Calu3 (cell line): ENCODE measurements at places on chromosomes 13 and 19. TPM values are rescaled to one million over a fixed set of nuclear protein-coding genes. Genes with fewer than 3 reads are reported as not detected.

Gene NLRP11
- total RNA-seq, result 0.22 TPM in 1 of 2 replicates, not detected in the other

Gene CKM
- not detected in 2 replicates for total RNA-seq

Gene CERS1
- total RNA-seq, result 3.6 and 4.4 TPM in 2 replicates

Gene GPC6
- not detected in 2 replicates for total RNA-seq

Gene ECSIT
- total RNA-seq, result 19.3 and 22.1 TPM in 2 replicates

Gene THSD8
- 14.0 and 16.1 TPM in 2 replicates for total RNA-seq

Gene OR7A5
- total RNA-seq, result not detected in 2 replicates

Gene PRODH2
- total RNA-seq, result not detected in 2 replicates

Gene SNRPA
- total RNA-seq, result 95.4 and 102 TPM in 2 replicates

Gene AMH
- 3.7 and 5.0 TPM in 2 replicates for total RNA-seq

Gene ZNF724
- 8.2 and 8.6 TPM in 2 replicates for total RNA-seq

Gene SLC1A6
- not detected in 2 replicates for total RNA-seq

Gene ATP8A2
- total RNA-seq, result 0.05 and 0.07 TPM in 2 replicates

Gene PGLYRP2
- total RNA-seq, result not detected in 2 replicates

Gene CEACAM20
- total RNA-seq, result 0.17 and 0.28 TPM in 2 replicates

Gene GPR42
- not detected in 2 replicates for total RNA-seq

Gene BEST2
- total RNA-seq, result not detected in 2 replicates

Gene RGS9BP
- total RNA-seq, result 0.28 and 0.71 TPM in 2 replicates

Gene REEP6
- total RNA-seq, result 13.9 and 16.2 TPM in 2 replicates

Gene AMER2
- not detected in 2 replicates for total RNA-seq

Gene CLEC11A
- total RNA-seq, result 2.3 and 2.4 TPM in 2 replicates

Gene LIG1
- 99.3 and 99.4 TPM in 2 replicates for total RNA-seq

Gene ZNF574
- 22.0 and 22.1 TPM in 2 replicates for total RNA-seq
